ENCODE measurements at places on chromosomes 12 and 14. TPM values are rescaled to one million over a fixed set of nuclear protein-coding genes. Genes with fewer than 3 reads are reported as not detected.
A peak's percentile ranks its signal among the peaks of the same experiment; 100 is the strongest.

The REC8 gene
- total RNA-seq, result 0.14 TPM

GRCh38 chr12:113781415-113782198 lies 184.5 kb downstream of the RBM19 start:
- peak; percentile 35 for DNase-seq

GRCh38 chr12:120711411-120711810 lies 1.2 kb downstream of the UNC119B start:
- no peak for DNase-seq

GRCh38 chr14:79438696-79439342 lies 772.5 kb downstream of the DIO2 start:
- no peak for DNase-seq

DNA sequence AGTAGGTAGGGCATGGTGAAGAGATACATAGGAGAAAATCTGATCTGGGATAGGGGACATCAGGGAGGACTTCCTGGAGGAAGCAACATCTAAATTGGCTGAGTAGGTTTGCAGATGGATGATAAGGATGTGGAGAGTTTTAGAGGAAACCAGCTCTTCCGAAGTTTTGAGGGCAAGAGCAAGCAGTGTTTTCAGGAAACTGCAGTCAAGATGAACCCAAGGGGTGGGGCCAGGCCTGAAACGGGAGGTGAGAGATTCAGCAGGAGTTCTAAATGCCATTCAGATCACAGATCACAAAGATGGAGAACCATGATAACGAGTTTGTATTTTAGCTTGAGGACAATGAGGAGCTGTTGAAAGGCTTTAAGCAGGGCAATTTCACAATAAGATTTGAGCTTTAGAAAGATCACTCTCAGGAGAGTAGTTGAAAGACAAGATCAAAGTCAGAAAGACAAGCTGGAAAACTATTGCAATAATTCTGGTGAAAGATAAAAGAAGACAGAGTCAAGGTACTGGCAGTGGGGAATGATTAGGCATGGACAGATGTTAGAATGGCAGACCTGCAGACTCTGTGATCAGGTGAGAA lies 70.1 kb upstream of the PLXNC1 start:
- no peak for DNase-seq

- DNase-seq, result peak; percentile 36
Observed at GRCh38 chr14:31449971-31450610, 7.2 kb downstream of the DTD2 start.

GRCh38 chr12:15631007-15631715 lies 158.0 kb downstream of the EPS8 start:
- DNase-seq, result no peak

All from H4 (cell line).